ENCODE measurements at places on chromosomes 3 and 15.

GRCh38 chr3:48118322-48118721, 69.9 kb downstream of the CDC25A start:
- no peak for DNase-seq

GRCh38 chr3:123609063-123609462, 24.2 kb upstream of the HACD2 start:
- no peak for DNase-seq

GRCh38 chr3:71064291-71064955, 519.1 kb downstream of the FOXP1 start:
- DNase-seq: peak; percentile 61

GRCh38 chr3:79769229-79769628, 1.4 kb upstream of the ROBO1 start:
- DNase-seq: no peak

Data from GM03348 (cell line).